H9 (cell line): ENCODE measurements at places on chromosomes 2 and 18.

- DNase-seq = peak; percentile 65
Observed at GRCh38 chr2:96142217-96143113, 2.8 kb downstream of the DUSP2 start.

DNA sequence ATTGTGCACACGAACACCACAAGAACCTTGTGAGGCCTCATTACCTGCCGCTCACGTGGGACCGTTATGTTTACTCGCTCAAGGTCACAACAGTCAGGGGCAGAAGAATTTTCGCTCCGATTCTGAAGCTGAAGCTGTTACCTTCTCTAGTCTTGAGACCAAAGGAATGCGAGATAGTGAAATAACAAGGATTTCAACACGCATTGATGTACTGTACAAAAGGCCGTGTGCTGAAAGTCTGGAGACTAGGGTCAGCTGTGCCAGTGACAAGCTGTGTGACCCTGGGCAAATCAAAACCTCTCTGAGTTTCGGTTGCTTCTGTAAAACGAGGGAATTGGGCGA is 583 bp downstream of the NEMP2 start:
- DNase-seq = no peak

DNA sequence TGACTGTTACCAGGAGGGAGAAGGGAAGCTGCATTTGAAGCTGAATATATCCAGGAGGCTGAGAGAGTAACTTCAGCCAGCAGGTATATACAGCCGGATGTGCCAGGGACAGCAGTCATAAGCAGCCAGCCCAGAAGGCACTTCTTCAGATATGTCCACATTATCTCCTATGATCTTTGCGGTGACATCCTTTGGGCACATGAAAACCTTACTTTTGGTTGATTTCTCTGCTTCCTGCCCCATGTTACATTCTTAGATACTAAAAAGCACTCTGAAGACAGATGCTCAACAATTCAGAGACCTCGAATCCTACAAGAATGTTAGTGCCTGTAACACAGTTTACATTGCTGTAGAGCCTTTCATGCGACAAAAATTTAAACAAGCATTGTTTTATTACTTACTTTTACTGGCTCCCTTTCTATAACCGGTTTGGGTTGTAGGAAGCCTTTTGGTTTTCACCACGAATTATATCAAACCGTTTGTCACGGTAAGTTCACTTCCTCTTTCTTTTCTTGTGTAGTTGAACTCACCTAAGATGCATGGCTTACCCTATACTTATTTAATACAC is 50.3 kb upstream of the TLK1 start:
- DNase-seq = no peak

DNA sequence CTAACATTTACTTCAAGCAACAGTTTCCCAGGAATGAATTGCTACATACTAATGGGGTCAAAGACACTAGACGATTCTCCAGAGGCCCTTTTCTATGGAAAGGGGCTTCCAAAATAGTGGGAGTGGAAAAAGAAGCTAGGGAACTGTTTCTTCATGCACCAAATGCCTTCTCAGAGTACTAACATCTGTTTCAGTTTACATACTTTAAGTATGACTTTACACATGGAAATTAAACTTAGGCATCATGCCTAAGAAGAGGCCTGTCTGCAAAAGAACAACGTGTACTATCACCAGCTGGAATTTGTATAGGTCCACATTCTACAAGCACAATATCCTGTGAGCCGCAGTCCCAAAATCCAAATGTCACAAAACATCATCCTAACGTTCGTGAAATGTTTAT is 29.4 kb upstream of the WDR75 start:
- DNase-seq = no peak

- no peak for DNase-seq
Observed at GRCh38 chr2:44184106-44184505, 15.4 kb downstream of the PPM1B start.

- no peak for DNase-seq
Observed at GRCh38 chr2:3195641-3196476, 181.8 kb downstream of the EIPR1 start.

- DNase-seq = no peak
Observed at GRCh38 chr2:161381546-161381945, 34.6 kb upstream of the TBR1 start.
